ENCODE measurements at places on chromosomes 5 and 9.
A peak's percentile ranks its signal among the peaks of the same experiment; 100 is the strongest.

DNA sequence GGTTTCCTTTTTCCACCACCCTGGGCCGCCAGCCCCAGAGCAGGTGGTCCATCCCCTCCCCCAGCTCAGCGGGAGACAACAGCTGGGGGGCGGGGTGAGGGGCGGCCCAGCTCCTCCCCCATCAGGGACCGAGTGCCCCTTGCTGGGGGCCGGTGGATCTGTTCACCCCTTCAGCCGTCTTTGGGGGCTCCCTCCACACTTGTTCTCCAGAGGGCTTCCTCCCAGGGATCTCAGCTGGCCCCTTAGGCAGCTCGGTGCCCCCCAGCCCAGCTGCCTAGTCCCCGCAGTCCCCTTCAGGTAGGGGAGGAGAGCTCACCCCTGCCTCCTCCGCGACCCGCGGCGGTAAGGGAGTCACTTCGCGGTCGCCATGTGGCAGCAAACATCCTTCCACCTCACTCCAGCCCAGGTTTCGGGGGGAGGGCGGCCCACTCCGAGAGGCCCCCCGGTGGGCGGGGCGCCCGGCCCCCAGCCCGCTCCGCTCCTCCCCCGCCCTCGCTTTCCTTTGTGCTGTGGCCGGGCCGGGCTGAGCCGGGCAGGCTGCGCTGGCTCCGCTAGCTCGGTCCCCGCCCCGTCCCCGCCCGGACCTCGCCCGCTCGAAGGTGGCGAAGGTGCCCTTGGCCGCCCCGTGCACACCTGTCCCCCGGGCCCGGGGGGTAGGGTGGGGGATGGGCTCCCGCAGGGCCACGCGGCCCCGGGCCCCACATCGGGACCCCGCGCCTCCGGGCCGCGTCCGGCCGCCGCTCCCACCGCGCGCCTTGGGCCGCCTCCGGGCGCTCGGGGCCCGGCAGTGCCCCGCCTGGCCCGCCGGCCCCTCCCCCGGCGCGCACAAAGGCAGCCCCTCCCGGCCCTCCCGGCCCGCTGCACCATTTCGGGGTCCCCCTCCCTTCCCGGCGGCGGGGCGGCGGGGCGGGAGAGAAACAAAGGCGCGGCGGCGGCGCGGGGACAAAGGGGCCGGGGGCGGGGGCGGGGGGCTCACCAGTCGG is 683 bp downstream of the DBN1 start:
- no peak for DNase-seq

- no peak for DNase-seq
These were observed 20.6 kb upstream of the TPD52L3 start for GRCh38 chr9:6307551-6308096.

DNA sequence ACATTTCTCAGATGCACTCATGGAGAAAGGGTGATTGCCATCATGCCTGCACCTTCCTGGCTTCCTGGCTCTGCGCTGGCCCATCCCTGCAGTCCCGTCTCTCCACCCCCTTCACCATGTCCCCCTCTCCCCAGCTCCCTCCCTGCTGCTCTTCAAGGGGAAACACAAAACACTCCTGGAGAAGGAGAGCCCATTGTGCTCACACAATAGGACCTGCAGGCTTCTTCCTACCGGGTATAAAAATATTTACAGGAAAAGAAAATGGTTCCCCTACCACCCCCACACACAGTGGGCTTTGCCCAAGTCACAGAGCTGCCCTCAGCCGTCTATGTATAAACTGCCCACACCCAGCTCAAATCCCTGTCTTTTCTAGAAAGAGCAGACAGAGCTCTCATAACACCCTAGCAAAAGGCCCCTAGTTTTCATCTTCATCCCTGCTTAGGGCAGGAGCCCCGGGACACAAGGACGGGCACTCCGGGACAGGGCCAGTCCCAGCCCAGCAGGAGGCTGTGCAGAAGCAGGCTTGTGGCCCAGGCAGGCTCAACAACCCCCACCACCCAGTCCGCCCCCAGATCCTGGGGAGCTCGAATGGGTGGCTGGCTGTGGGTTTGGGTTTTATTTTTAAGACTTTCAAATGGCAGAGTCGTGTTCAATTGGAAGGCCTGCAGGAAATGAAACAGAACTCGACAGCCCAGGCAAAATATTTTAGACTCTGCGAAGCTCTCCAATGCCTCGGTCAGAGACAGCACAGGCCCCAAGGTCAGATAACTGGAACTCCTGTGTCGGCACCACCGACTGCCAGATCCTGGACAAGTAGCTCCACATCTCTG is 77.3 kb downstream of the LRSAM1 start:
- DNase-seq, result no peak

GRCh38 chr9:63817622-63818518 is 1467.1 kb downstream of the FOXD4L5 start:
- DNase-seq, result no peak

DNA sequence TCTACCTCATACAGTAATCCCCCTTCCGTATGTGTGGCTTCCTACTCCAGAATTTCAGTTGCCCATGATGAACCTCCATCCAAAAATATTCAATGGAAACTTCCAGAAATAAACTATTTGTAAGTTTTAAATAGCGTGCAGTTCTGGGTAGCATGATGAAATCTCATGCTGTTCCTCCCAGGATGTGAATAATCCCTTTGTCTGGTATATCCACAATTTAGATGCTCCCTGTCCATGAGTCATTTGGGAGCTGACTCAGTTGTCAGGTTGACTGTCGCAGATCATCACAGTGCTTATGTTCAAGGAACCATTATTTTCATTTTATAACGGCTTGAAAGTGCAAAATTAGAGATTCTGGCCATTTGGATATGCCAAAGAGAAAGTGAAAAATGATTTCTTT is 290.1 kb upstream of the CDH9 start:
- DNase-seq, result peak; percentile 0

- no peak for DNase-seq
These were observed 259.4 kb downstream of the CRB2 start for GRCh38 chr9:123615381-123615780.

DNA sequence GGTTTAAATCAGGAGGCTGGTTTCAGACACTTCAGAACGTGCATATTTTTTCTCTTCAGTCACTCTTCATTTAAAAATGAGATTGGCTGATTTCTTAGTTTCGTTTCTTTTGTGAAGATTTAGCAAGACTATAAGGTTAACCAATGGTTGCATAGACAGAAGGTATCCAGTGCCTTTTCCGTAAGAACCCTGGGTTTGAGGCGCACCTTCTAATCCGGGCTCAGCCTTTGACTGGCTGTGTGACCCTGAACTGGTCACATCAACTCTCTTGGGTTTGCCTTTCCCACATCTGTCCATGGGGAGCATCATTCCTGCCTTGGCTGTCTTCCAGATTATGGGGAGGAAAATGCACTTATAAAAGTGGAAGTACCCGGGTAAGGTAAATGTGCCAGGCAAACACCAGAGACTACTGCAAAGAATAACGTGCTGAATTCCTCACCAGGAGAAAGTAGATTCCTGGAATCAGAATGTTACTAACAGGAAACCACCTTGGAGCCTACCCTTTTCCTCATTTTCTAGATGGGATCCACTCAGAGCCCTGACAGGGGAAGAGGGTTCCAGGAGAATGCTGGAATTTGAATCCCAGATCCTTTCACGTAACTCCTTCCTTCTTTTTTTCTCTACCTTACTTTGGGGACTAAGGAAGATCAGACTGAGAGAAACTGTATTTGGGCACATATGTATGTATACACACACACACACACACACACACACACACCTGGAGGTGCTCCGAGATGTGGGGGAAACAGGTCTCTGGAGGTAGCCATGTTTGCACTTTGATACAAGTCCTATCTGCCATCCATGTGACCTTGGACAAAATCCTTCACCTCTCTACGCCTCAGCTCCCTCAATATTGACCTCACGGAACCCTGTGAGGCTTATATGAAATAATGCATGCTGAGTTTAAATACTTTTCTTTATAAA is 6.8 kb downstream of the HAND1 start:
- DNase-seq, result no peak

- no peak for DNase-seq
These were observed 71.8 kb downstream of the SYK start for GRCh38 chr9:90873422-90873821.

- no peak for DNase-seq
These were observed 11.1 kb upstream of the NADK2 start for GRCh38 chr5:36252722-36253365.

- DNase-seq, result no peak
These were observed 40.7 kb upstream of the PPP2R2B start for GRCh38 chr5:146919304-146919703.

DNA sequence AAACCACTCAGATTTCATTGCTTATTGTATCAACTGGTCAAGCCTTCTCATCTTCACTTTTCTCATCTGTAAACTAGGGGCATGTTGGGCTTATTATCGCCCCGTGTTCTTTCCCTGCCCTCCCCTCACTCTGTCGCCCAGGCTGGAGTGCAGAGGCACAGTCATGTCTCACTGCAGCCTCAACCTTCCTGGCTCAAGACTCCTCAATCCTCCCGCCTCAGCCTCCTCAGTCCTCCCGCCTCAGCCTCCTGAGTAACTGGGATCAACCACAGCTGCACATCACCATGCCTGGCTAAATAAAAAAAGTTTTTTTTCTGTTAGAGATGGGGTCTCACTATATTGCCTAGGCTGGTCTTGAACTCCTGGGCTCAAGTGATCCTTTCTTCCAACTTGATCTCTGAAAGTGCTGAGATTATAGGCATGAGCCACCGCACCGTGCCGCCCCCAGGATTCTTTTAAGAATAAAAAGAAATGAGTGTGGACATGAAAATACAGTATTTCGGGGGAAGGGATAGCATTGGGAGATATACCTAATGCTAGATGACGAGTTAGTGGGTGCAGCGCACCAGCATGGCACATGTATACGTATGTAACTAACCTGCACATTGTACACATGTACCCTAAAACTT is 2.0 kb downstream of the MAML1 start:
- no peak for DNase-seq

GRCh38 chr9:69867081-69867814 is 46.6 kb downstream of the CFAP95 start:
- DNase-seq, result no peak

- peak; percentile 6 for DNase-seq
These were observed 51.0 kb downstream of the FKTN start for GRCh38 chr9:105608721-105609598.

DNA sequence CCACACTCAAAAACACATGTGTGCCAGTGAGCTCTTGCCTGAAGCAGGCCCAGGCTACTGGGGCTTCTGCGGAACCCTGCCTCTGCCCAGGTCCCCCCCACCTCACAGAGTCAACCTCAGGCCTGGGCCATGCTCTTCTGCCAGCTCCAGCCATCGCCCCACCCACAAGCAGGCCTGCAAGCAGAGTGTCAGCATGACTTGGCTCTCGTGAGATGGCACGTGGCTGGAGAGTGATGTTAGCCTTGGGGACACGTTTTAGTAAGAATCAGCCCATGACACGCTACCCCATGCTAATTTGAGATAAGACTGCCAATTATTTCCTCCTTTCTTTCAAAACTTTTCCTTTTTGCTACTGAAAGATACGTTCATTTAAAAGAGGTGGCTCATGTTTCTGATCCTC is 351.7 kb downstream of the IRX2 start:
- DNase-seq, result no peak

- DNase-seq, result no peak
These were observed 16.4 kb downstream of the MAN2A1 start for GRCh38 chr5:109706095-109706494.

GRCh38 chr9:75734802-75735201 is 155.7 kb upstream of the PCSK5 start:
- DNase-seq, result no peak

- DNase-seq, result peak; percentile 95
These were observed 30.5 kb upstream of the ZSWIM6 start for GRCh38 chr5:61301341-61302199.

GRCh38 chr5:14472986-14473567 is 108.5 kb upstream of the OTULINL start:
- no peak for DNase-seq

- DNase-seq, result no peak
These were observed 61.2 kb downstream of the VAV2 start for GRCh38 chr9:133930682-133931485.

DNA sequence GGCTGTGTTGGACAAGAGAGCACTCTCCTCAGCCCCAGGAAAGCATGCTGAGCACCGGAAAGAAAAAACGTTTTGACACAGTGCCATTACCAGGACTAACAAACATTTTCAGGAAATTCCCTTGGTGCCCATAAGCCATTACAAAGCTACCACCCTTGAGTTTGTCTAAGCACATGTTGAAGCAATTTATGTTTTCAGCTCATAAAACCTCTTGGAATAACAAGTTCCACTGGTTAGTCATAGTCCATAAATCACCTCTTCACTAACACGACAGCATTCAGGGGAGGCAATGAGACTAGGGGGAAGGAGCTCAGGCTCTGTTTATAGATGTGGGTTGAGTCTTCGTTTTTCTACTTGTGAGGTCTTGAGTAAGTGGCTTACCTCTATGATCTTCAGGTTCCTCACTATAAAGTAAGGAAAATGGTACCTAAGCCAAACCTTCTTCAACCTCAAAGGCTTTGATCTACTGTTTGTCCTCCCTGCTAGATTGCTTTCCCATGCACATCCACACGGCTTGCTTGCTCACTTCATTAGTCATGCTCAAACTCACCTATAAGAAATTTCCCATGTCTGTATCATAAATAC is 65.4 kb downstream of the DRD1 start:
- DNase-seq, result peak; percentile 90

DNA sequence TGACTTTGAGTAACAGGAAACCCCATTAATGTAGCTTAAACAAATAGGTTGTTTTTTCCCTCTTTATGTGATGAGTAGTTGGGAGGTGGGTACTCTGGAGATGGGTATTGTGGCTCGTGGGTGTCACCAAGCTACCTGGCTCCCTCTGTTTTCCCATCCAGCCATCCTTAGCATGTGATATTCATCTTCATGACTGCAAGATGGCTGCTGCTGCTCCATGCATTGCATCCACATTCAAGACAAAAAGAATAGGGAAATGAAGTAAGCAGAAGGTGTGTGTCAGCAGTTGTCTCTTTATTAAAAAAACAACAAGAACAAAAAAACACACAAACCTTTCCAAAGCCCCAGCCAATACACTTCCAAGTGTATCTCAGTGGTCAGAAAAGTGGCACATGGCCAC is 6.5 kb upstream of the ARHGAP26 start:
- no peak for DNase-seq

GRCh38 chr9:128103589-128103962 is 24.0 kb downstream of the PTGES2 start:
- DNase-seq, result no peak

DNA sequence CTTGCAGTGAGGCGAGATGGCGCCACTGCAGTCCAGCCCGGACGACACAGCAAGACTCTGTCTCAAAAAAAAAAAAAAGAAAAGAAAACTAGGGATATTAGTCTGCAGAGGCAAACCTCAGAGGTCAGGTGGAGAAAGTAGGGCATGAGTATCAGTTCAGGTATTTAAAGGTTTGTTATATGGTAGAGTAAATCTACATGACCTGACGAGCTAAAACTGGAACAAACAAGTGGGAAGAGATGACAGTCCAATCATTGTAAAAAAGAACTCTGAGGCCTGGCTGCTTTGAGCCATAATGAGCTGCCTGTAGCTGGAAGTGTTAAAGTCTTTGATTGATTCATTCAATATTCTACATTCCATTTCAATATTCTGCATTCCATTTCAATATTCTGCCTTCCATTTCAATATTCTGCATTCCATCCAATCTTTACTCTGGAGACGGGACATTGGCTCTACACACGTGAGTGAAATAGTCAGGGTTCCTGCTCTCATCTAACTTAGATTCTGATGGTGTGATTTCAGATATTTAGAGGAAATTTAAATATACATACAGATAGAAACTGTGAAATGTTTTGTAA is 28.9 kb upstream of the GRAMD2B start:
- DNase-seq, result no peak

- no peak for DNase-seq
These were observed 578 bp upstream of the PSAT1 start for GRCh38 chr9:78296201-78296892.
